Left lobe of liver (tissue), 2 donors: ENCODE measurements at places on chromosomes 11 and 22. TPM values are rescaled to one million over a fixed set of nuclear protein-coding genes. Genes with fewer than 3 reads are reported as not detected.

DNA sequence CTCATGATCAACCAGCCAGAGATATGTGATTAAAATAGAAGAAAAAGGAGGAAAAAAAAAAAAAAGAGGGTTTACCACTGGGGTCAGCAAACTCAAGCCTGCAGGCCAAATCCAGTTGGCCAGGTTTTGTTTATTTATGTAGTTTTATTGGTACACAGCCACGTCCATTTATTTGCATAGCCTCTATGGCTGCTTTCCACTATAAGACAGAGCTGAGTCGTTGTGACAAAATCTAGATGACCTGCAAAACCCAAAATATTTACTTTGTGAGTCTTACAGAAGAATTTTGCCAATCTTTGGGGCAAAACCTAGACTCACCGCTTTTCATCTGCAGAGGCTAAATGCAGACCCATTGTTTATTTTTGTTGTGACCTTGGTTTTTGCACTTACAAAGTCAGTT, 87.1 kb downstream of the TENM4 start:
- DNase-seq: no peak

DNA sequence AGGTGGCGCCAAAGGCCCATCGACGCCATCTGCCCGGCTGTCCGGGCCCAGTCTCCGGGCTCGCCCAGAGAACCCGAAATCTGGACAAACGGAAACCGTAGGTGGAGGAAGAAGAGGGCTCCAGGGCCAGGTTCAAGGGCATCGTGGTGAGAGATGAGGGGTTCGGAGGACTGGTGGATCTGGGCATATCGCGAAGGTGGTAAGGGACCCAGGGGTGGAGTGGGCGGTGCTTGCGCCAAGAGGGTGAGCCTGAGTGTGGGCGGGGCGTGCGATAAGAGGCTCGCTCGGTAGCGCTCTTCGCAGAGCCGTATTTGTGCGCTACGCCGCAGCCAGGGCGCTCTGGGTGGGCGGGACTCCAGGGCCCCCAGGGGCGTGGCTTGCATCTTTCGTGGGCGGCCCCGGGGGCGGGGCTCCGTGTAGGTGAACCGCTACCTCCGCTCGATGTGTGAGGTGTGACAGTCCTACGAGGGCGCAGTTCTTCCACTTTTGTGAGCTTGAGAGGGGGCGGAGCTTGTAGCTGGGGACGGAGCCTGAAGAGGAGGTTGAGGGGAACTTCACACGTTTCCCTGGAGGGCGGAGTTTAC, 4.8 kb downstream of the CD248 start:
- peak; percentile 96 for DNase-seq

Gene PARVG
- 3.9 TPM for total RNA-seq

Gene NAT10
- total RNA-seq: 12.9 TPM

Gene BAIAP2L2
- 1.1 TPM for total RNA-seq

GRCh38 chr11:116244439-116244838, 528.3 kb downstream of the BUD13 start:
- DNase-seq: no peak

DNA sequence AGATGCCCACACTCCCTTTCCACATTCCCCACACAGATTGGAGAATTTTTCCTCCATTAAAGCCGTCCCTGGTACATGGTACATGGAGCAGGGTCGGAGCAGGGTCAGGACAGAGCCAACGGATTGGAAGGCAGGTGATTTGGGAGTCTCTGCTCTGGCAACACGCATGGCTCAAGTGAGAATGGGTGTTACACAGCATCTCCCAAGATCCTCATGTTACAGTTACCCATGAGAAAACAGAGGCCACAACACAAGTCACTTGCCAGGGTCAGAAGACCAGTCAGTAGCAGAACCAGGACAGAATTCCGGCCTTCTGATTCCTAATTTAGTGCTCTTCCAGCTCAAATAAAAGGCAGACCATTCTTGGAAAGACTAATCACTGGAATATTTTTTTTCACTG, 7.7 kb upstream of the F2 start:
- no peak for DNase-seq

Gene RIBC2
- total RNA-seq: not detected

DNA sequence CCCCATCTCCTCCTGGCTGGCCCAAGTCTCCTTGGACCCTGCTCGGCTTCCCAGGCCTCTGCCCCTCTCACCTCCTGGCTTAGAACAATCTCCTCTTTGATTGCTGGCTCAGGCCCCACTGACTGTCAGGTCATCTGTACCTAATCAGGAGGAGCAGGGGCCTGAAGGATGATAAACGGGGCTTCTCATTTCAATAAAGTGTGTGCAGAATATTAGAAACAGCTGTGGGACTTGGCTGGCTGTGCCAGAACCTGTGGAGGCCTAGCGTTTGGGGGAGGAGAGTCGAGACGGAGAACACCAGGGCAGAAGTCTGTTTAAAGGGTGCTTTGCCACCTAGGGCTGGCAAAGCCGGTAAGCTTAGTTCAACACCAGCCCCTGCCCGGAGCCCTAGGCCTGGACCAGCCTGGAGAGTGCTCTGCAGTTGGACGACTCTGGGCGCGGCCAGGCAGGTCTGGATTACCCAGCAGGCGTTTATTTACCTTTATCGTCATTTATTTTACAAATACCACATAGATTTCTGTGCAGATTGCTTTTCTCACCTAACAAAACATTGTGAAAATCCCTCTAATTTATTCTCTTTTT, 10.1 kb upstream of the VSIG10L2 start:
- no peak for DNase-seq

Gene RTN4R
- total RNA-seq: 10.9 TPM
